ENCODE measurements at places on chromosomes 6 and 20.
A peak's percentile ranks its signal among the peaks of the same experiment; 100 is the strongest.

- no peak for DNase-seq
Observed at GRCh38 chr6:25377664-25378063, 98.5 kb downstream of the CARMIL1 start.

DNA sequence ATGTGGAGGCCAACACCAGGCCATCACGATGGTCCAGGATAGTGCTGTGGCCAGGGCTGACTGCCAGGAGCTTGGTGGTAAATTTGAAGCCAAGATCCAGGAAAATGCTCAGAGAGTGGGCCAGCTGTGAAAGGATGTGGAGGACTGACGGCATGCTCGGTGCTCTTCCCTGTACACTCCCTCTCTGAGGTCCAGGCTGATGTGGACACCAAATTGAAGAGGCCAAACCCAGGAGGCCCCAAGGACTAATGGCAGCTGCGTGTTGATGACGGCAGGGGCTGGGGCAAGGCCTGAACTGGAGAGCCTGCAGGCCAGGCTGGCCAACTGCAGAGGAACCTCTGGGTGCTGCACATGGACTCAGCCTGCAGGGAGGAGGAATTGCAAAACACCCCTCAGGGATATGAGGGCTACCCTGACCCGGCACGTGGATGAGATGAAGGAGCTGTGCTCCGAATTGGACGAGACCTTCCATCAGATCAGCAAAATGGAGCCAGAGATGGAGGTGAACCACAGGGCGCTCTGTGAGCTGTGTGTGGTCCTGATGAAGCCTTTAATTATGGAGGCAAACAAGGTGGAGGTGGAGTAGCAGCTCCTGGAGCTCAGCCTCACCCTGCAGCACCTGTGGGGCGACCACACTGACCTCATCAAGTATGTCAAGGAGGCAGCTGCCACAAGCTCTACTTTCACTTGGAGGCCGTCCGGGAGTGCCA lies 6.9 kb upstream of the RAET1E start:
- DNase-seq: no peak

- DNase-seq: no peak
Observed at GRCh38 chr6:2986722-2987221, 12.9 kb upstream of the NQO2 start.

GRCh38 chr20:18688676-18689075 lies 100.8 kb downstream of the DTD1 start:
- DNase-seq: no peak

GRCh38 chr6:55175078-55176049 lies 1.0 kb downstream of the HCRTR2 start:
- DNase-seq: no peak

GRCh38 chr20:44404204-44405181 lies 49.0 kb downstream of the HNF4A start:
- DNase-seq: no peak

DNA sequence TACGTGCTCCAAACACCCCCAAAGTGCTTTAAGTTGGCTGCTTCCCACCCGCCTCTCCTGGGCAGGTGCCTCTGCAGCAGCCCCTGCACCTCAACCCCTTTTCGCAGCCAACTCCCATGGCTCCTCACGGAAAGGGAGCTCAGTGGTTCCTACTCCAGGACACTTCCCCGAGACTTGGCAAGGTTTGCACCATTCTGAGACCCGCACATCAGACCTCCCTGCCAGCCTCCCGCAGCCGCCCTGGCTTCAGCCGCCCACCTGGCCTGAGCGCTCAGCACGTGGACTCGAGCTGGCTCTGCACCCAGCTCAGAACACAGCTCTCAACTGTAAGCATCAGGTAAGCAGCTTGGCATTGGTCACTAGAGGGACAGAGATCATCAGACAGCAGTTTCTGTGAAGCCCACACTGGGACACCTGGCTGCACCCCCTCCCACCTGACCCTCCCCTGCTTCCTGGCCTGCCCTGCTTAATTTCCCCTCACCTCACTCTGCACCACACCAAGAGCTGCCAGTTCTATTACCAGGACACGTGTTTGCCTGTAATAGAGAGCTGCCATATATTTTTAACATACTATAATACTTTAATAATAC lies 28.5 kb downstream of the GMDS start:
- no peak for DNase-seq

DNA sequence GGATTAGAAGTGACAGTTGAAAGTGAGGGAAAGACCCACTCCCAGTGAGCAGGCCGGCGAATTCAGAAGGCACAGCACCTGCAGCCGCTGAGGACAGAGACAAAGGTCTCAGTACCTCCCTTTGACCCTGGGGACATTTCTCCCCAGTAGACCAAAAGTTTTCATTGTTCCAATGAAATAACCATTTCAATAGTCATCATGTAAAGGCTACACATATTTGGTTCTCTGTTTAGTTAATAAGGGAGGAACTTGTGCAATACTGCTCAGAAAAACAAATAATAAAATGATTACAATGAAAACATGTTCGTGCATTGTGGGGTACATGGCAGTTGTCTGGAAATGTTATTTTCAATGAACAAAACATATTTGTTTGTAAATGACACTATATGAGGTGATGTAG lies 52.5 kb downstream of the EDN1 start:
- DNase-seq: no peak

- DNase-seq: no peak
Observed at GRCh38 chr20:21503345-21503744, 10.5 kb downstream of the NKX2-2 start.

- no peak for DNase-seq
Observed at GRCh38 chr6:166553563-166554271, 32.8 kb downstream of the RAMACL start.

- no peak for DNase-seq
Observed at GRCh38 chr6:52020945-52021570, 66.4 kb downstream of the PKHD1 start.

- DNase-seq: no peak
Observed at GRCh38 chr6:145012039-145012662, 723.2 kb downstream of the EPM2A start.

- DNase-seq: peak; percentile 72
Observed at GRCh38 chr20:48657426-48658197, 170.2 kb downstream of the PREX1 start.

DNA sequence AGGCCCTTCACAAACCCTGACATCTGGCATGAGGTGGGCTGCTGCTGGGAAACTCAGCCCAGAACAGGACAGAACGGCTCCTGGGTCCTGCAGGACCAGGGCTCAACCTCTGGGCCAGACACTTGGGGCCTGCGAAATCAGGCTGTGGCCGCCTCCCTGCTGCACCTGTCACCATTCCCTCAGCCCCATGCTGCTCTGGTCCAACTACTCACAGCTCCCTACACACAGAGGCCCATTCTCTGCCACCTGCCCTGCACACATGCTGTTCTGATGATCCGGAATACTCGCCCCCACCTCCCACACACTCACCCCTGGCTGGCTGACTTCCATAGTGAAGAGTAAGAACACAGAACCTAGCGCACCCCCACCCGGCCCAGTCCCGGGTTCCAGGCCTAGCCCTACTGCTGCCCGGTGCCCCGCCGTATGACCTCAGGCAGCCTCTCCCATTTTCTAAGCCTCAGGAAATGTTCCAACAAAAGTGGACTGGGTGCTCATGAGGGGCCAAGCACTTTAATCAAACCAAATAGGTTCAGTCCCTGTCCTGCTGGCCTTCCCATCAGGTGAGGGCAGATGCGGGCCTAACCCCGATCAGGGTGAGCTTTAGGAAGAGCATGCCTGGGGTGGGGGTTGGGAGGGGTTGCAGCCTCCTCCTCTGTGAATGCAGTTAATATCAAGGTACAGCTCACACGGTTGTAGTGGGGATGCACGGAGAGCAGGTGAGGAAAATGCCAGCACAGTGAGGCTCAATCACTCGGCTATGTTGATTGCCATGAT lies 3.9 kb downstream of the PEDS1 start:
- no peak for DNase-seq

GRCh38 chr6:5012519-5012918 lies 8.7 kb upstream of the RPP40 start:
- DNase-seq: no peak

GRCh38 chr20:17155401-17155800 lies 71.4 kb upstream of the PCSK2 start:
- no peak for DNase-seq

- DNase-seq: peak; percentile 45
Observed at GRCh38 chr20:3777716-3778629, 3.3 kb downstream of the SPEF1 start.

DNA sequence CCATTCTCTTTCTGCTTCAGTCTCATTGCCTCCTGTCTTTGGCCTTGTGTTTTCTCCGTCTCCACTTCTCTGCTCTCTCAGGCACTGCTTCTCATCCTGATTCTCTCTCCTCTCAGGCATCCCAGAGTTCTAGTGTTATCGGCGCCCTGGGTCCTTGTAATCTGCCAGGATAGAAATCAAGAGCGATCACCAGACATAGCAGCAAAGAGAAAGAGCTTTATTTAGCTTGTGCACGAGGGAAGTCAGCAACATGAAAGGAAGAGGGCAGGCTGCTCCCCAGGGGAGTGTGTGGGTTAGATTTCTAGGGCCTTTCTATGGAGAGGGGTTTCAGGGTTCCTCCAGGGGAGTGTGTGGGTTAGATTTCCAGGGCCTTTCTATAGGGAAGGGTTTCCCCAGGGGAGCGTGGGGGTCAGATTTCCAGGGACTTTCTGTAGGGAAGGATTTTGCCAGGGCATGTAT lies 32.5 kb downstream of the SUN5 start:
- DNase-seq: peak; percentile 33

DNA sequence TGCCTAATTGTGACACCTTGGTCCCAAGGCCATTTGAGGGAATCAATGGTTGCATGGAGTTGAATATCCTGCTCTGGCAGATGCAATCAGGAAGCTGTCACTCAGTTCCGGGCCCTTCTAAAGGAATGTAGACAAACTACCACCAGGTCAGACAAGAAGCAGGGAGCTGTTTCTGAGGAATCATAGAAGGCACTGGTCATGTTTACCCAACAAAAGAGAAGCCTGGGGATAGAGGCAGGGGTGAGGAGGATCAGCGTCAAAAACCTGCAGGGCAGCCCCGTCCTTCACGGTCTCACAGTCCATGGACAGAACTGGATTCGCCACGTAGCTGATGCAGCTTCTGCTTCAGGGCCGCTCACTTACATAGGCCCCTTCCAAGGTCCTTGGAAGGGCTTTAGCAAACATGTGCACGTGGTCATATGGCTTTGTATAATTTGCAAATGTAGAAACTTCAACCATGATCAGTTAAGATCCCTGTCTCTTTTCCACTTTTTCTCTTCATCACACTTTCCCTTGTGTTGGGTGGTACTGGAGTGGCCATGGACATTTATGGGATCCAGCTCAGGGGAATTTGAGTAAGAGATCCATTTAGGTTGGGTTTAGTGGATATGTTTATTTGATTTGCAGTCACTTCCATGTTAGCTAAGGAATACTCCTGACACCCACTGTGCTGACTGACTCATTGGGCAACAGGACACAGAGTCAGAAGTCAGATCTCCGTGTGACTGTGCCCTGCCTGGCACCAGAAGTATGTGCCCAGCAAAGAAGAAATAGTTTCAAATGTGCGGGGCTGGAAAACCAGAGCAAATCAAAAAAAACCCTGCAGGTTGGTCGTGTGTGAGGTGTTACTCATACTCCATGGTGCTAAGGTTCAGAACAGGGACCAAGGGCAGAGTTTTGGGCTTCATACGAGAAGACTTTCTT lies 60.0 kb upstream of the ZFAND3 start:
- no peak for DNase-seq

DNA sequence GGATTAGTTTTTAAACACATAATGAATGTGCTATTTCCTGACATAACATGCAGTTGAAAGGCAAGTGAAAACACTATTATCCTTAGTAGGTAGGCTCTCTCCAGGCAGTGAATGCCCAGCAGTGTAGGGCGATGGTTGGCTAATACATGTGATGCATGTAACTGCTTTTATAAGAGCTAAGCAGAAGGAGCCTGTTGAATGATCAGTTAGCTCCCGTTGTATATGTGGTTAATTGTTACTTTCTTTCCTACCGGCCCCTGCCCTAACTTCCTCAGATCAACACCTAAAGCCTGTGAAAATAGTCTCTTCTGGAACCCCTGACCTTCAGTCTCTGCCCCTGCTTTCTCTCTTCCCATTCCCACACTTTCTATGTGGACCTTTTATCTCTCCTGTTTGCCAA lies 10.5 kb downstream of the SOX4 start:
- DNase-seq: no peak

DNA sequence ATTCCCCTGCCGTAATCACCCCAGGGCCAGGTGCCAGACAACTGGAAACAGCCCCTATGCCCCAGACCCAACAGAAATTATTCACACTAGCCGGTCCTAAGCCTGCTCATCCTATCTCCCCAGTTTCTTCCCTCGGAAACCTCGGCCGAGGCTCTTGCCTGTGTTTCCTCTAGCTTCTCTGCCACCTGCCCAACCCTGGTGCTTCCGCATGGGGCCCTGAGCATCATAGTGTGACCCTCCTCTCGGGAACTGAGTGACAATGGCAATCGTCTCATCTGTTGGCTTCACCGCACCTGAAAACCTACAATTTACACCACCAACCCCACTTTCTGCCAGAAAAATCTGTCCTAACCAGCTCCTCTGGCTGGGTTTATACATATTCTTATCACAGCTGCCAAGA lies 257.3 kb downstream of the SOD2 start:
- DNase-seq: no peak

GRCh38 chr6:150928882-150929281 lies 63.4 kb downstream of the MTHFD1L start:
- no peak for DNase-seq

DNA sequence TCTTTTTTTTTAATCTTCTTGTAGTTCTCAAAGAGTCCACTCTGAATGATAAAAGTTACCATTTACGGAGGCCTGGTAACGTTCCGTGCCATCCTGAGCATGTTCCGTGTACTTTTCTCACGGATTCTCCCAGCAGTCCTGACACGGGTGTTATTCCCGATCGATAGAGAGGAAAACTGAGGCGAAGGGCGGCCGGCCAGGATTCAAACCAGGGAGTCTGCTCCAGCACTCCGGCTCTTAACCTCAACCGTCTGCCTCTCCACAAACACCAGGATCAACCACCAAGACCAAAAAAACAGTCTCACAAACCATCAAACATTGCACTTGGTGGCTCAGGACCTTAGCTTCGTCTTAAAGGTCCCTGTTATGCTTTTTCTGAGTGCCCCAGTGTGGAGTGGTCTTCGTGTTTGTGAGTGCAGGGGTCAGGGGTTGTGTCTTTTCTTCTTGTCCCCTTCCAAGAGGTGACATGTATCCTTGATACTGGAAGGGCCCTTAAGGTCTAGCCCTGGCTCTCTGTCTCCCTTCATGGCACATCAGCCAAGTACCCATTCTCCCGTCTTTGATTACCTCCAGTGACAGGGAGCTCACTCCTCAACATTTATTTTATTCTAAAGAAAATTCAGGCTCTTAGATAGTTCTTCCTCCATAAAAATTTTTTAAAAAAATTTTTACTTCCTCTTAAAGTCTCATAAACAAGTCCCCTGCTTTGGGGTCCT lies 35.1 kb downstream of the SRC start:
- DNase-seq: no peak

DNA sequence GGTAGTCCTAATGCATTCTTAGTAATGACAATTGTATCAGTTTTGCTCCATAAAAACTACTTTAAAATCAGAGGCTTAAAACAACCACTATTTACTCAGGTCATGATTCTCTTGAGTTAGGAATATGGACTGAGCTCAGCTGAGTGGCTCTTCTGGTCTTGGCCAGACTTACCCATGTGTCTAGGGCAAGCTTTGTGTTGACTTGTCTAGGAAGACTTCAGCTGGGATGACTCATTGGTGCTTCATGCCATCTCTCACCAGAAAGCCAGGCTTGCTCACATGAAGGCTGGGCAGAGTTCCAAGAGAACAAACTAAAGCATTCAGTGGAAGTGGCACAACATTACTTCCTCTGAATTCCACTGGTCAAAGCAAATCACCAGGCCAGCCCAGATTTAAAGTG lies 155.3 kb downstream of the DHX35 start:
- no peak for DNase-seq

Measured in stimulated activated CD4-positive, alpha-beta T cell treated with anti-CD3 and anti-CD28 coated beads, Interleukin-4, amount 100 ng/mL, for 24 hours (primary cell).